ENCODE measurements at places on chromosomes 1 and 21.
A peak's percentile ranks its signal among the peaks of the same experiment; 100 is the strongest.

GRCh38 chr1:201660931-201661822 lies 122.2 kb downstream of the NAV1 start:
- DNase-seq: no peak

DNA sequence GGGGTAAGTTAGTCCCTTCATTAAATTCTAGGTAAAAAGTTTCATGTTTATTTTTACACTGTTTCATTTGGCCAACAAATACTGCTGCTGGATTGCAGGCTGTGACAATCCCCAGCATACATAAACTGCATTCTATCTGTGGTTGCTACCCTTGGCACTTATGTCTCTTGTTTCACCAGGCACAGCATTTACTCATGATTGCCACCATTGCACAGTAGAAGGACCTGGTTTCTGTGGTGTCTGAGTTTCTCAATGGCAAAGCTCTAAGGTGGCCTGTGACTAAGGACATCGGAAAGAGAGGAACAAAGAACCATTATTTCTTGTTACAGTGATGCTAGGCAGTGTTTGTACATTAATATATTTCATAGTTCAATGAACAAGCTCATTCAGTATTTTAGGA lies 878.4 kb upstream of the NEGR1 start:
- no peak for DNase-seq

DNA sequence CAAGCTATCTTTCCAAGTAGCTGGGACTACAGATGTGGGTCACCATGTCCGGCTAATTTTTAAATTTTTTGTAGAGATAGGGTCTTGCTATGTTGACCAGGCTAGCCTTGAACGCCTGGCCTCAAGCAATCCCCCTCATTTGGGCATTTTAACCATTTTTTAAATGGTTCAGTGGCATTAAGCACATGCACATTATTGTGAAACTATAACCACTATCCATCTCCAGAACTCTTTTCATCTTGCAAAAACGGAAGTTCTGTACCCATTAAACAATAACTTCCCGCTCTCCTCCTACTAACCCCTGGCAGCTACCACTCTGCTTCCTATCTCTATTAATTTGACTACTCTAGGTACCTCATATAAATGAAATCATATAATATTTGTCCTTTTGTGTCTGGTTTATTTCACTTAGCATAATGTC lies 4.8 kb upstream of the IL6R start:
- no peak for DNase-seq

GRCh38 chr1:118244194-118244593 lies 59.2 kb upstream of the SPAG17 start:
- no peak for DNase-seq

- DNase-seq: no peak
Observed at GRCh38 chr1:43942411-43942810, 4.3 kb upstream of the IPO13 start.

- DNase-seq: peak; percentile 38
Observed at GRCh38 chr1:206470692-206471414, 577 bp downstream of the IKBKE start.

GRCh38 chr1:188466539-188466938 lies 1637.8 kb downstream of the PLA2G4A start:
- DNase-seq: no peak

- DNase-seq: no peak
Observed at GRCh38 chr21:37546299-37546908, 179.8 kb downstream of the DYRK1A start.

All from neural progenitor cell (in vitro differentiated cells).